CD8-positive, alpha-beta T cell (primary cell): ENCODE measurements at places on chromosomes 6 and 20.
A peak's percentile ranks its signal among the peaks of the same experiment; 100 is the strongest.

DNA sequence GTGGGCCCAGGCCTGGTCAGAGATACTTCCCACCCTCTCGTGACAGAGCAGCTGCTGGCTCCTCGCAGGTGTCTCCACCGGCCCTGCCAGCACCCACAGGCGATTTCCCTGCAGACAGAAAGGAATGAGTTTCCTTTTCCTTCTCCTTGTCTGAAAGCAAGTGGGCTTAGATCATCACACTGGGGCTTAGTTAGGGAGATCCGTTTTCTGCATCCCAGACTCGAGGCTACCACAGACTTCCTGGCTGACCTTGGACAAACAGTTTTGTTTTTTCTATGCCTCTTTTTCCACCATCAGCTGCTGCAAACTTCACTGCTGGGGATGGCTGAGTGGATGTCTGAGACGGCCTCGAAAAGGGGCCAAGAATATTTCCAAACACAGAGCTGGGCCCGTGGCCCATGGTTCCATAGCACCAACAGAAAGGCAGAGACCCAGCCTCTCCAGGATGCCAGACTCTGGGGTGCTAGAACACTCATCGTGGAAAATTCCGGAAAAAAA, 86.5 kb downstream of the BANF2 start:
- DNase-seq: no peak

- no peak for DNase-seq
Measured at GRCh38 chr6:10884245-10884972, 2.4 kb upstream of the SYCP2L start.

- no peak for DNase-seq
Measured at GRCh38 chr6:144931172-144932035, 646.3 kb downstream of the UTRN start.

DNA sequence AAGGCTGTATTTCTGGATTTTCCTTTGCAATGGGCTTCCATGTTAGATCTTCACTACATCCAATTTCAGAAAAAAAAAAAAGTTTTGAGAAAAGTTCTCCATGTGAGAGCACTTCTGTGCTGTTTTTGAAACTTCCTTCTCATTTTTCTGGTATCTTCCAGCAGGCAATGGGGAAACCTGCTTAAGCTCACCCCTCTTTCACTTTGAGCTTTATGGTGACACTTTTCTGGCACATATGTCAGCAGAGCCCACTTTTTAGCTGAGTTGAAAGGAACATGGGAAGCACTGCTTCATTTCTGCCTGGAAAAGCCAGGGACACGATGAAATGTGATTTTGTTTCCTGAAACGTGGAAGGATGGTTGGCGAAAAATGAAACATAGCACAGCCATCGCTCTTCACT, 293.7 kb downstream of the PLCB1 start:
- DNase-seq: no peak

- no peak for DNase-seq
Measured at GRCh38 chr6:148348335-148348734, 5.7 kb downstream of the SASH1 start.

DNA sequence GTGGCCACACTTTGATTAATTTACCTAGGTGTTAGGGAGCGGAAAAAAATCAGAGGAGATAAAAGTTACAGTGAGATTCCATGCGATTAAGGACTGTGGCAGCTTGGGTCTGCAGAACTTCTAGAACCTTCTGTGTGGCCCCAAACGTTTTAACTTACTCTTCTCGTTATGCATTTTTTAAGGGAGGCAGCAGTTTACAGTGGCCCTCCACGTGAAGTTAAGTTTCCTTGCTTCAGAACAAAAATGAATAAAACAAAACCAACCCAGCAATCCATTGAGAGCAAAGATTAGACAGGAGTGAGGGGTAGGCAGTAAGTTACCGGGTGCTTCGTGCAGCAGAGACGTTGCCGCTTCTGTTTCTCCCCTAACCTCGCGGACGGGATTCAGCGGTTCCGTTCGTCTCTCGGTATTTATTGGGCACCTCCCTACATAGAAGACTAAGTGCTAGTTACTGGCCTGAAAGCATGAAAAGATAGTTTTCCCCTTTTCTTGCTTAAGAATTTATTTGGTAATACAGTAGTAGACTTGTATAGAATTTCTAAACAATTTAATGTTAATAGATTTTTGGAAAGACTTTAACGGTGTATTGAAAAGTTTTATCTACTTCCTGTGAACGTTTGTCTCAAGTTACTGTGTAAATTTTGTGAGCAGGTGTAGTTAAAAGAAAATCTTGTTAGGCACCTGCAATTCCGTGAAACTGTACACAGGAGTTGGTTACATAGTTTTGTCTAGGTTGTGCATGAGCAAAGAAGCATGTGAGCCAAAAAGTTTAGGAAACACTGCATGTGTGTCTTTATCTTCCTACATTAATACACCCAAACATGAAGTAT, 1.1 kb downstream of the BAG2 start:
- DNase-seq: peak; percentile 30

GRCh38 chr6:72464791-72465691, 156.8 kb upstream of the KCNQ5 start:
- DNase-seq: no peak

DNA sequence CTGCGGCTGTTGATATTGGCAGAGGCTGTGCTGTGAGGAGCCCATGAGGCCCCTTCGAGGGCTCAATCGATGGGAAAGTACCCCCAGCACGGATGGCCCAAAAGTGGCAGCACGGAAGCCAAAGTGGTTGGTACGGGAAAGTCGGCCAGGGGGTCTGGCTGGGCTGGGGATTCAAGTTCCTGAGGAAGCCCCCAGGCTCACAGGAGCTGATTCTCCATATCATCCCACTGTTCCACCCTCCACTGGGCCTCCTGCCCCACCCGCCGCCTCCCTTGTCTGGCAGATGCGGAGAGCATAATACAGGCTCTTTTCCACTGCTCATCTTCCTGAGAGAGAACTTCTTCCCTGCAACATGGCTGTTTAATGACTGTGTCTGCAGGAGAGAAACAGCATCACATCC, 217.8 kb upstream of the CST7 start:
- DNase-seq: no peak

DNA sequence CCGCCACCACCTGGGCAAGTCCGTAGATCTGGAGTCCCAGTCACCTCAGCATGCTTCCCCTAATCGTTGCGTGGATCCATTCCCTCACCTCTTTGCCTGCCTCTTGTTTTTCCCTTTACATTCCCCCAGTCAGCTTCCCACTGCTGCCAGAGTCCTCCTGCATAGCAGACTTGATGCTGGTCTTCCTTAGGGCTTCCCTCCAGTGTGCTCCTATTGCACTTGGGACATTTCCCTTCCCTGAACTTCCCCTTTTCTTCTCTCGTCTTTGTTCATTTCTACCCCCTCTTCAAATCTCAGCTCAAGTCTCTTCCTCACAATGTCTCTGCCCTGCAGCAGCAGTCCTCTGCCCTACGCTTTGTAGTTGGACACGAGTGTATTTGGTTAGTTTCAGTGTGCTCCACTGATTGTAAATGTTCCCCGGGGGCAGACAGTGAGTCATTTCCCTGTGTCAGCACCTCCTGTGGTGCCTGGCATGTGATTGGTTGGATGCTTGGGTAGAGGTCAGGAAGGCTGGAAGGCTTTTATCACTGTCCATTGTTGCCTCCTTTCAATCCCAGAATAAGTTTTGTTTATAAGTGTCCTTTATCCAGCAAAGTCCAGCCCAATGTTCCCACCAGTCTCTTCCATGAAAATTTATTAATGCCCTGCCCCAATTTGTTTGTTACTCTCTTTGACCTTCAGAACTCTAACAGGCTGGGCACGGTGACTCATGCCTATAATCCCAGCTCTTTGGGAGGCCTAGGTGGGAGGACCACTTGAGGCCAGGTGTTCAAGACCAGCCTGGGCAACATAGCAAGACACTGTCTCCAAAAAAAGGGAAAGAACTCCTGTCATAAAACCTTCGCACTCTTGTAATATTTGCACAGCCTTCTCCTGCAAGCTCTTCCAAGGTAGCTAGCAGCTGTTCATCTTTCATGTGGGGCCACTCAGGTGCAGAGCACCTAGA, 38.3 kb downstream of the FAM120B start:
- DNase-seq: no peak

DNA sequence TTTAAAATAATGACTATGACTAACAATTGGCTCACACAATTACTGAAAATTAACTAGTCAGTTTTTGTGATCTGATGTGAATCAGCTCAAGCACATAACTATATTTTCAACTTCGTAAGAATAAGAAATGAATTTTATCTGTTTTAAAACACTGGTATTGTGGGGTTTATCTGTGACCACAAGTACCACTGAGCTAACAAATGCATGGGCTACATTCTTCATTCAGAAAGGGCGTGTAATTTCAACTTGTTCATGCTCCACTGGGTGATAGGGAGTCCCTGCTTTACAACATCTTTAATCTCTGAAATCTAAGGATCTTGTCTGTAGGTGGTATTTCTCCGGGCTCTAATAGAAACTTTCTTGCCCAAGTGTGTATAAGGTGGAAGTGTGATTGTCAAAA, 1311.5 kb upstream of the GJE1 start:
- no peak for DNase-seq

GRCh38 chr6:61887423-61887822, 398.6 kb downstream of the KHDRBS2 start:
- no peak for DNase-seq

GRCh38 chr20:48574383-48574782, 253.4 kb downstream of the PREX1 start:
- no peak for DNase-seq

DNA sequence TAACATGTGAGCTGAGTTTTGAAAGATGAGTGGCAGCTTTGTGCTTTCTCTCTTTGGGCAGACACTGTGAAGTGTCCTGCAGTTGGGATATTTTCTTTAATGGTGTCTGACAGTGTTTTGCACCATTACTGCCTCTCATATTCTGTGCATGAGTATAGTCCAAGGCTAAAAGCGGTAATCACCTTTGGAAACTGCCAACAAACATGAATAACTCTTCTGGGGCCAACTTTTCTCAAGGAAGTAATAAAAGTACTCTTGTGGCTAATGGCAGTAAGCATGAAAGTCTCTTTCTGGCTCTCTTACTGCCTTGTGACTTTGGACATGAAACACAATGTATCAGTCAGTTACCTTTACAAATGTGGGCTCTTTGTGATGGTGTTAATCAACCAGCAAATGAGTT, 91.7 kb upstream of the SOX4 start:
- DNase-seq: no peak

- no peak for DNase-seq
Measured at GRCh38 chr6:122749451-122750050, 30.0 kb upstream of the FABP7 start.

DNA sequence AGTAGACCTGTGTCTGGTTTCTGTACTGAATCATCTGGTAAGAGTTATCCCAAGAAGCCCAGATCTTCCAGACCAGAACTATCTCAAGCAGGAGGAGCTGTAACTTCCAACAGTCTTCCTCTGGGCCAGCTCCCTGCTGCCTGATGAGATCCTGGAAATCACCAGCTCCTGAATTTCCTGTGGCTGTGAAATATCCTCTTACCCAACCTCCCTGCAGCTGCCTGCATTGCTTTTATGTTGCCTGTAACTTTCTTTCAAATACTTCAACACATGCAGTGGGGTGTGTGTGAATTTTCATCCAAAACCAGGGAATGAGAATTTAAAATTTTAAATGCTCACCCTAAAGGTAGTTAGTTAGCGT, 160.5 kb upstream of the LAMP5 start:
- DNase-seq: no peak

GRCh38 chr6:143562143-143562542, 50.6 kb upstream of the FUCA2 start:
- no peak for DNase-seq

DNA sequence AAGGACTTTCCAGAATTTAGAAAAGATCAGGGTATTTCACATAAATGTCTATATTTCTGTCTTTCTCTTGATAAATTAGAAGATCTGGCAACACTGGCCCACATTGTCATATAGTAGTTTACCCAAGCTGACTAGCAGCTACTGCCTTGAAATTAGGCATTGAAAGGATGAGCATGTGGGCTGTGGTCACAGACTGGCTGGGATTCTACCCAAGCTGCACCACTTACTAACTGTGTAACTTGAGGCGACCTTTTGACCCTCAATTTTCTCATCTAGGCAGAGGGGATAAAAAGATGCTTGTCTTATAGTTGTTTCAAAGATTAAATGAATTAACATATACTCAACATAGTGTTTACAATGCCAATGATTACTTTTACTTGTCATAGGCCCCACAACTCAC, 152.7 kb upstream of the BMP2 start:
- no peak for DNase-seq

GRCh38 chr6:18269253-18269652, 4.9 kb upstream of the DEK start:
- peak; percentile 20 for DNase-seq

DNA sequence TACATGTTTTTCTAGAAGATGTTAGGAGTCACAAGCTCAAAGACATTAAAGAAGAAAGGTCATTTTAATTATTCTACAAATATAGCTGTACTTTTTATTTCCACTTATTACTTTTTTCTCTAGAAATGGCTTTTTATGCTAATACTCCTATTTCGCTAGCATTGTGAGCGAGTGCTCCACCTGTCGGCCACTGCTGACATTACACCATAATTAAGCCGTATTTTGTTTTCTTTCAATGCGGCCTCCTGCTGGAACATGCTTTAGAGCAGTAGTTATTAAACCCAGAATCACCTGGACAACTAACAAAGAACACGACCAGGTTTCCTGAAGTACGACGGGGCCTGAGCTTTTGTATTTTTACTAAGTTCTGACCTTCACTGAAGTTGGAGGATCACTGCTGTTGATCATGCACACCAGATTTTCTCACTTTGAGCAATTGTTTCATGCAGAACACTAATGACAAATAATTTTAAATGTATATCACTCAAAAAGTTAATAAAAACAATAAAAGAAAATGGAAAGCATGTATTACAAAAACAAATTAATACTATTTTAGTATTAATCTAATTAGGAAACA, 74.1 kb upstream of the PAK5 start:
- peak; percentile 33 for DNase-seq

DNA sequence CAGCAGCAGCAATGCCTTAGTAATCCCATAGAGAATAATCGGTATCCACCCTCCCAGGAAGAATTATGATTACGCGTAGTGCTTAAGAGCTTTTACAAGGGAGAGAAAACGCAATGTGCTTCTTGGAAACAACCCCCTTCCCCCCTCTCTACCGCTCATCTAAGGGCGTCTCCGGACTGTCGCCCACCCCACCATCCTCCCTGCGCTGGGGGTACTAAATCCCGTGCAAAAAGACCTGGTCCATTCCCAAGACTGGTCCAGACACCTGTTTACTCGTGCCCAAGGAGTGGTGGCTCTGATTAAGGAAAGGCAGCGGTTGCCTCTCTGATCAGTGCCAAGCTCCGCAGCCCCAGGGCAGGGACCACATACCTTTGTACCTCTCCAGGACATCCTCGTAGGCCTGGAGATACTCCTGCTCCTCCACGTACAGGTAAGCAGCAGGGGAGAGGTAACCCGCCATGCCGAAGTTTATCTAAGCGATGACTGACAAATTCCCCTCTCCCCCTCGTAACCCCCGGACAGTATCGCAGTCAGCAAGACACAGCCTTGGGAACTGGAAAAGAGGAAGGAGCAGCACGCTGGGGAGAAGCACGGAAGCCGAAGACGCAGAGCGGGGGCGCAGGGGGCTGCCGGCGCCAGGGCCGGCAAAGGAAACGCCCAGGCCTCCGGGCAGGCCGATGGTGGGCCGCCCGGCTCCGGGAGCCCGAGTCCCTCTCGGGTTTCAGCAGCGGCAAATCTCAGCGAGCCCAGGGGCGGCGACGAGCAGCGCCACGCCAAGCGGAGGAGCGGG, 112.0 kb upstream of the BEND6 start:
- DNase-seq: no peak

GRCh38 chr6:5537967-5538366, 276.7 kb downstream of the FARS2 start:
- no peak for DNase-seq
